ENCODE measurements at places on chromosomes 16 and 17. TPM values are rescaled to one million over a fixed set of nuclear protein-coding genes. Genes with fewer than 3 reads are reported as not detected.

DNA sequence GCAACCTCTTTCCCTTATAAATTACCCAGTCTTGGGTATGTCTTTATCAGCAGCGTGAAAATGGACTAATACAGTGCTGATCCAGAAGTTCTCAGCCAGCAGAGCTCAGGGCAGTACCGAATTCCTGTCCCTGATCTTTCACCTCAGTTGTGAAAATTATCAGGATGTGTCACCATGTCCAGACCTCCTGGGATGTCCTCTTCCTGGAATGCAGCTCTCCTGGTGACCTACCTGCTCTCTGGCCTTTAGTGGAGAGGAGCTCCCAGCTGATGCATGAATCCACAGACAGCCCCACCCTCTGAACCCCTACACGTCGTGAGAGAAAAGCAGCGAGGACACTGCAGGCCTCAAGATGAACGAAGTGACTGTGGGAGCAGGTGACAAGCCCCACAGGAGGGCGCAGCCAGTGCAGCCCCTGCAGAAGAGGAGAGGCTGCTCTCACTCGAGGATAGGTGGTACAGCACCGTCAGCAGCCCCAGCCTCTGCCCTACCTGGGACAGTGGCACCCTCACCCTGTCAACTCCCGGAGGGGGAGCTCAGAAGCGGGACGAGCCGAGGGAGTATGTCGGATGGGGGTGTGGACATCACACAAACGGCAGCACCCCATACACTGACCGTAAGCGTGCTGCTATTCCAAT lies 22.0 kb upstream of the C16orf95 start:
- DNase-seq: no peak

DNA sequence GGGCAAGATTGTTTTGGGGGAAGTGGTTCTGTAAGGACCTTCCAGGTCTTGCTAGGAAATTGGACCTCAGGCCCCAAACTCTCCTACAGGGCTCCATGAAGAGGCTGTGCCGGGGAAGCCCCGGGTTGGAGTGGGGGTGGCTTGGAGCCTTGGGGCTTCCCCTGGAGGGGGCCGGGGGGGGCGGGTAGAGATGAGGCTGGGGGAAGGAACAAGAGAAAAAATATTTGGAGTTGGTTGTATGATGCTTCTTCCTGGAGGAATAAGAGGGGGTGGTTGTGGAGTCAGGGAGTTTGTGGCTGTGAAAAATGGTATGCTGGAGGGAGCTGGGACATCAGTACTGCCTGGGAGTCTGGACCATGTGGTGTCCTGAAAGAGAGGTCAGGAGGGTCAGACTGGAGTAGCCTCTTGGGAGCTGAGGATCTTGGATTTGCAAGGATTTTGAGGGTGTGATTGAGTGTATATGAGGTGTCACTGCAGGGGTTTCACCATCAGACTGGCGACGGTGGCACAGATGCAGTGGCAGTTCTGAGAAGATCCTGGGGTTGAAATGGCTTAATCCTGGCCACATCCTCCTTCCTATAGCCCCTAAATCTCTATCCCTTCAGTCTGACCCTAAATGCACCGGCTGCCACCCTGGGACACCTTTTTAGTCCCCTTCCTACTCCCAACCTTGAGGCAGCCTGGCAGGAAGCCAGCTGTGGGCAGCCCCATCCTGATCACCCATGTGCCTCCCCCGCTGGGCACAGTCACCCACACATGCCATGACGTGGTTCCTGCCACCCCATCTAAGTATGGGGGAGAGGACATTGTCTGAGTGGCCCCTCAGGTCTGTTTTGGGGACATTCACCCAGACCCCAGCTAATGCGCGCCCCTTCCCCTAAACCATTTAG lies 10.9 kb downstream of the RARA start:
- DNase-seq: no peak

DNA sequence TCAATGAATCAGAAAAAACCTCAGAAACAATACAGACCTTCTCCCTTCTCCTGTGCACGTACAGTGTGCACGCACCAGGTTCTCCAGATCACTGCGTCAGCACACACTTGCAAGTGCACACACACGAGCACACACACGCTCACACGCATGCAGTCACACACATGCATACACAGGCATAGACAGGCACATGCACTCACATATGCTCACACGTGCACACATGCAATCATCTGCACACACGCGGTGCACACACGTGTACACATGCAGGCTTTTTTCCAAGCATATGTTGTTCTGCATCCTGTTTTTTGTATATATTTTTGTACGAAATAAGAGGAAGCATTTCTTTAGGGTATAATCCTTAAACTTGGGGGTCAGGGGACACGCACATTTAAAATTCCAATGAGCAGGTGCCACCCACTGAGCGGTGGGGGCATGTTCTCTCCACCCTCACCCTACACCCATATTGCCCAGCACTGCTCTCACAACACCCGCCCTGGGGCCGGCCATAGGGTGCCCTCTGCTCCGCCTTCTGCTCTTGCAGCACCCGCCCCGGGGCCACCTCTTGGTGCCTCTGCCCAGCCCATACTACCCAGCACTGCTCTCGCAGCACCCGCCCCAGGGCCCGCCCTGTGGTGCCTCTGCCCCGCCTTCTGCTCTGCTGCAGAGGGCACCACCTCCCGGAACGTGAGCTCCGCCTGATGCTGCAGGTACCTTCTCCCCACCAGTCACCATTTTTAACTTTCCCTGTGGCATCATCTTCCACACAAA lies 20.9 kb downstream of the KLHDC4 start:
- DNase-seq: no peak

GRCh38 chr17:72617557-72617956 lies 474.9 kb downstream of the SLC39A11 start:
- no peak for DNase-seq

GRCh38 chr17:78289802-78290363 lies 58.5 kb downstream of the TMEM235 start:
- DNase-seq: peak; percentile 72

DNA sequence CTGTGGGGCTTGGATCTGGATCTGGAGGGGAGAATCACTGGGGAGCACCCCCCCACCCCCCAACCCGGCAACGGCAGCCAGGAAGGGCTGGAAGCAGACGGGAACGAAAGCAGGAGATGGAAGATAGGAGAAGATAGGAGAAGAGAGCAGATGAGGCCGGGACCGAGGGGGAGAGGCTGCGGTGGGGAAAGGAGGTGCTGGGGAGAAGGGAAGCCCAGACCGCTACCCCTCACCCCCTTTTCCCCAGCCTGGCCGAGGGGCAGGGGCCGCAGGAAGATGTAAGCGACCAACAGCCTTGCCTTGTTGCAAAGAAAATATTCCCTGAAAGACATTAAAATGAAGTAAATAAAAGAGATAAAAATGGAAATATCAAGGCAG lies 26.8 kb upstream of the CBFA2T3 start:
- DNase-seq: no peak

DNA sequence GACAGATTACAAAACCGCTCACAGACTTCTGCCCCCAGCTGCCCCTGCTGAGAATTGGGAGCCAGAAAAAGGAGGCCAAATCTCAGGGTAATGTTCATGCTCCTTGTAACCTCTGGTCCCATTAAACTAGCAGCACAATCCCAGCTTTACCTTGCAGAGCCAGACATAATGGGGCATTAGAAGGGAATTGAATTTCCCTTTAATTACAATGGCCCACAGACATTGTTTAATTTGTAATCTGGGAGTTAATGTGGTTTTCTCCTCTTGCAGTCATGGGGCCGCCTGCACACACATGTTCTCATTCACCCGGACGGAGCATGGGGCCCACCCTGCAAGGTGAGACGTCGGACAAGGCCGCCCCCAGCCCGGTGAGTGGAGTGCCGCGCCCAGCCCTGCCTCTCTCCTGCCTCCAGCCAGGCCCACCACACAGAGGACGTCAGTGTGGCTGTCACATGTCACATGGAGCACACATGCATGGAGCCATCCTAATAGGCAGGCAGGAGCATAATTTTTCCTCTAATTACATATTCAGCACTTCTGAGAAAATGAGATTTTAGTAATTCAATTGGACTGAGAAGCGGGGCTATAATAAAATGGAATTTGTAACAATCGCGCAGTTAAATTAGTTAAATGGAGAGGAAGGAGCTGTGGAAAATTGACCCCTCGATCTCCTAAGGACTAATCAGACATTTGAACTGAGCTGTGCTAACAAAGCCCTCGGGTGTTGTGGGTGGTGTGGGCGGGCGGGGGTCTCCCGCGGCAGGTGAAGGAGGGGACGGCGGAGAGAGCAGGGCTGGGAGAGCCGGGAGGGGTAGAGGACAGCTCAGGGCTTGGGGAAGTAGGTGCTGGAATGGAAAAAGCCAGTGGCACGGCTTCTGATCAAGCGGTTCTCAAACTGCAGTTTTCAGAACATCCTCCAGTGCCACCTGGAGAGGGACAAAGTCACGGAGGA lies 87.7 kb downstream of the ENGASE start:
- DNase-seq: no peak

DNA sequence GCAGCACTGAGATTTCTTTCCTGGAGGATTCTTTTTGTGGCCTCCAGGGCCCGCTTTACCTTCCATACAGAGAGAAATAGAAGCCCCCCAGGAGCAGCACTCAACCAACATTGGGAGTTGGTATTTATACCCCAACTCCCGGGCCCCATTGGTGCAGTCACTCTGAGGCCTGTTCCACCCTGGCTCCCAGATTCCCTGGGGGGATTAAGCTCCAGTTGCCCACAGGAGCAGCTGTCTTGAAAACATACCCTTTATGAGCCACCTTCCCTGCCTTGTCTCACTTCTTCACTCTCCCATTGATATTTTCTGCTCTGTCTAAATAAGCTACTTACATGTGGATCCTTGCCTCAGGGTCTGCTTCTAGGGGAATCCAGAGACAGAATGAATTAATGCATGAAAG lies 167.8 kb downstream of the KATNIP start:
- DNase-seq: no peak

DNA sequence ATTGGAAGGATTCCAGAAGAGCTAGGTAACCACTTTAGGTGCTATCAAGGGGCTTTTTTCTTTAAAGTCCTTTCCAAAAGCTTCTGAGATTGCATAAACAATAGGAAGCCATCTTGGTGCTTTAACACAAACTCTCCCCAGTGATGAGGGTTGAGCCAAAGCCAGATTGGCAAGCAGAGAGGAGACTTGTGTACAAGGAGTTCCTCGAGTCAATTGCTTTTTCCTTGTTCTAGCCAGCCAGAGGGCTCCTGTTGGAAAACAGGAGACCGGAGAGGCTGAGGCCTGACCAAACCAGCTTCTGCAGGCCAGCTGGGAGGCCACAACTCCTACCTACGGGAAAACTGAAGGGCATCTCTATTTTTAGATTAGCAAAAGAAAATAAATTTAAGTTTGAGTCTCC lies 46.5 kb downstream of the MAPT start:
- DNase-seq: no peak

- DNase-seq: no peak
These were observed 24.5 kb downstream of the ADCY7 start for GRCh38 chr16:50290856-50291255.

- no peak for DNase-seq
These were observed 114.0 kb downstream of the FTO start for GRCh38 chr16:53817812-53818550.

DNA sequence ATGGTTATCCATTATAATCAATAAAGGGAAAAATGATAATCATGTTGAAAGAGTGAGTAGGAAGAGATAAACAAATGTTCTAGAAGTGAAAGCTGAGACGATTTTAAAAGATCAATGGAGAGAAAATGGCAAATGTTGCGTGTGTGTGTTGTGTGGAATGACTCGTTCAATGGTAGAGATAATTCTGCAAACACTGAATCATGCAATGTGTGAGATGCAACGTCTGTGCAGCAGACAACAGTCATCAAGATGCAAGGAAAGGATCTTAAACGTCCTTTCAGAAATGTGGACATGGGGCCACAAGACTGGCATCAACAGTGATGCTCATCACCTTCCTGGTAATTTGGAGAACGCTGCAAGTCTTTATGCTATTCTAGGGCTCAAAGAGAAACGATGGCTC lies 124.4 kb downstream of the CDYL2 start:
- no peak for DNase-seq

DNA sequence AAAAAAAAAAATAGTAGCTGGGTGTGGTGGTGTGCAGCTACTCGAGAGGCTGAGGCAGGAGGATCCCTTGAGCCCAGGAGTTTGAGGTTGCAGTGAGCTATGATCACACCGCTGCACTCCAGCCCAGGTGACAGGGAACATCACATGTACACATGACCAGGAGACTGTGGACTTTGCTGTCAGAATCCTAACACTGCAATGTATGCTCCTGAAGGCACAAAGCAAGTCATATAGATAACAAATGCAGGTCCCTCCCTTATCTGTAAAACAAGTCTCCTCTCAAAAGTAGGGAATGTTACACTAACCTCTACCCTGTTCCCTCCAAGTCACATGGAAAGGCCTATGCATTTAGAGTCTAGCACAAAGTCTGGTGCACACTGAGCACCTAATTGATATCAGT lies 48.5 kb downstream of the ARHGAP17 start:
- no peak for DNase-seq

GRCh38 chr16:86882586-86883280 lies 304.4 kb downstream of the FOXL1 start:
- no peak for DNase-seq

DNA sequence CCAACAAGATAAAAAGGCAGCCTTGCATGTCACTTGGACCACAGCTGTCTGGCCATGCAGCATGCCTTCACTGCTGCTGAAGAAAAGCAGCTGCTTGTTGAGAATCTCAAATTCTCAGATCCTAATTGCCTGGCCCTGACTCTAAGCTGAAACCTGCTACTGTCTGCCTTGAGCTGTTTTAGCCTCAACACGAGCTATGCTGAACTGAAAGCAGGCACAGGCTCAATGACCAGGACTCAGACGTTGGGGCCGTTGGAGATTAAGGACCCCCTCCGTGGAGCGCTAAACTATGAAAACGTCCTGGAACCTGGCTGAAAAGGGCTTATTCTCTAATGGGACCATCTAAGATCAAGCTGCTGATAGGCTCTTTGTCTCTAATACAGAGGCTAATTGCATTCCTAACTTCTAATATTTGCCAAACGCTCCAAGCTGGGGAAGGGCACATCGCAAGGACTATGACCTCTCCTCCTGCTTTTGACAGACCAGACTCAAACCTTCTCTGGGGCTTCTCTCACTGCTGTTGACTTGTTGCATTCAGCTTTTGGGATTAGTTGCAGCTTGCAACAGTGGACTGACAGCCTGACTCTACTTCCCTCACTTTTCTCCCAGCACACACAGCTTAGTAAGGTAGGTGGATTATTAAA lies 4.6 kb upstream of the PLK1 start:
- no peak for DNase-seq

The ATF7IP2 gene
- 6.8 TPM for total RNA-seq

The ATP2A3 gene
- 5.5 TPM for total RNA-seq

The CDH3 gene
- 41.4 TPM for total RNA-seq

The DNAH17 gene
- 0.59 TPM for total RNA-seq

The C16orf86 gene
- 1.8 TPM for total RNA-seq

Measured in skin of body (tissue), 3 donors.